ENCODE measurements at places on chromosomes 5 and 9.
A peak's percentile ranks its signal among the peaks of the same experiment; 100 is the strongest.

DNA sequence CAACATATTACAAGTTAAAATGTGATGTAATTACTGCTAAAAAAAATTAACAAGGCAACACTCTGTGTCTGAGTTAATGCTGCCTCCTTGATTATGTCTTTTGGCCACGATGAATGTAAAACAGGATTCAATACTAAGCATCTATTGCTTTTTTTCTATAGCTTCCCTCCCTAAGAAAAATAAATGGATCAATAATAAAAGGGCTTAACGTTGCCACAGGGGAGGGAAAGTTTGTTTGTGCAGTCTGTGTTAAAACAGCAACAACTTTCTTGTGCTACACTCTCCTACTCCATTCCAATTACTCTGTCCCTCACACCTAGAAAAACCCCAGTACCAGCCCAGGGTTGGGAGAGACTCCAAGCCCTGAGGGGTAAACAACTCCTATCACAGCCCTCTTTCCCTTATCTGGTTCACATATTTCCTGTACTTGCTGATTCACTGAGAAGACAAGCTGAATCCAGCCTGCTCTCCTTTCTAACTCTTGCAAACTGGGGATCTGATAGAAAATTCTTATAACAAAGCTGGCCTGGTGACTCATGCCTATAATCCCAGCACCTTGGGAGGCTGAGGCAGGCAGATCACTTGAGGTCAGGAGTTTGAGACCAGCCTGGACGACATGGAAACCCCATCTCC is 44.8 kb downstream of the PTPN3 start:
- DNase-seq: peak; percentile 40

DNA sequence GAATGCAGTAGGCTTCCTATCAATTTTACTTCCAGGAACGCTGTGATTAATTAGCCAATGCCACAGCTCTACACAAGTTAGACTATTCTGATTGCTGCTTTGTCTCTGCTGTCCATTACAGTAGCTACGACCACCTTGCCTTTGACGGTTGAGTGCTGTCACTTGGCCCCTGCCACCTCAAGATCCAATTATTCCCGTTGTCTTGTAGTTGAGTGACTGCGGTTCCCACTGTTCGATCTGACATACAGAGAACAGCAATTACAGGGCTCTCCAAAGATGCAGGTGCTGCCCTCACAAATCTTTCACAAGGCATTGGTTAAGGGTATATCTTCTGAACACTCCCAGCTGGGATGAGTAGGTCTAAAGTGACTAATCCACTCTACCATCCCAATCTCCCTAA is 393.4 kb upstream of the KIF2A start:
- DNase-seq: no peak

- DNase-seq: no peak
Measured at GRCh38 chr5:159149085-159149484, 49.4 kb upstream of the EBF1 start.

GRCh38 chr5:34639852-34640626 is 16.1 kb upstream of the RAI14 start:
- DNase-seq: no peak

DNA sequence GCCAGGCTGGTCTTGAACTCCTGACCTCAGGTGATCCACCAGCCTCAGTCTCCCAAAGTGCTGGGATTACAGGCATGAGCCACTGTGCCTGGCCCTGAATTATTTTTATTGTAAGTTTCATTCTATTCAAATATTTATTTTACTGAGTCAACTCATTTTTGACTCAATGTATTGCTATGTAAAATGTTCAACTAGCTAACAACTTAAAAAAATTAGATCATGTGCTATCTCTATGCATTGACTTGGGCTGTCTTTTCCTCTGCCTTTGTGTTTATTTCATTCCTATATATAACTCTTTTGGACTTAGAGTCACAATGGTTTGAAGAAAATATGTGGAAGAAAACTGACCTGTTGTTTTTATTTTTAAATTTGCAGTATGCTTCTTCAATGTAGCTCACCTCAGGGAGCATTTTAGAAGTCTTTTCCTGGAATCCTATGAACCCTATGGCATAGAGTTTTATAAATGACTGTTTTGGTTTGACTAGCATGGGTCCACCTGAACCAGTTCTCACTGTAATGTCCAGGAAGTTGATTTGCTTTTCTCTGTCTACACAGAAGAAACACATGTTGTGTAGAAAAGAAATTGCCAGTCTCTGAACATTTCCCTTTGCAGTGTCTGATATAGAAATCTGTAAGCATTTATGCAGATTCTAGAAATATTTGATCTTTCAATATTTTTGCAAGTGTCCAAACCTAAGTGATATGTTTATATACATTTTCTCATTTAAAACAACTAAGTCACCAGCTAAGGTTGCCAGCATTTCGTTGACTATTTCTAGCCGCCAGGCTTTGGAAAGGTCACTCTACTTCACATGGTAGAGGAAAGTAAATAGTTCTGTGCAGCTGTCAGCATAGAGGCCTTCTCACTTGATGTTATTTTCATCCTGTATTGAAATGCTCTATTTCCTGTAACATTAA is 138.8 kb downstream of the PCSK1 start:
- no peak for DNase-seq

DNA sequence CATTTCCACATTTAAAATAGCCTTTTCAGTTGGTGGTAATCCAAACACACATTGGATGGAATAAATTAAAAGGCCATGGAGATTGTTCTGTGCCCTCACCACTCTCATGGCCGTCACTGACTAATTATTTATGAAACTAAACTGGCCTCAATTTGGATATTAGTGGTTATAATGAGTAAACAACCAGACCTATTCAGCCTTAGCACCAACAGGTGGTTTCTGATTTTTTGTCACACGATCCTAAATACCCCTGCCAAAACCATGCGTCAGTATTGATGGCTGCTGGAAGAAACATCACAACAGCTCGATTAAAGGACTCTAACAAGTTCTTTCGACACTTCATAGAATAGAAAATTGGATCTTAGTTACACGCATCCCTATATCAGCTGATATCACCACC is 276.0 kb upstream of the DAP start:
- no peak for DNase-seq

DNA sequence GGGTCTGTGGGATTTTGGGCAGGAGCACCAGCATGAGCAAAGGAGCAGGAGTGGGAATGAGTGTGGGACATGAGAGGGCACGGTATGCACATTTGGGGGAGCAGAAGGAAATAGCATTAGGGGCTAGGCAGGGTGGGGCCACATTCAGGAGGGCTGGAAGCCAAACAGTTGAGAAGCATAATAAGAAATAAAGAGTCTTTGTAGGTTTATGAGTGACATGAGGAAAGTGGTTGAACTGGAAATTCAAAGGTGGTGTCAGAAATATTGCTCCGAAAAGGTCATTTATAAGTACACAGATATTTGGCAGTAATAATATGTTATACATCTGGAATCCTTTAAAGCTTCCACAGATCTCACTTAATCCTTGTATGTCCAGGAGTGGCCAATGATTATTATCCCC is 26.4 kb downstream of the ARHGEF28 start:
- no peak for DNase-seq

DNA sequence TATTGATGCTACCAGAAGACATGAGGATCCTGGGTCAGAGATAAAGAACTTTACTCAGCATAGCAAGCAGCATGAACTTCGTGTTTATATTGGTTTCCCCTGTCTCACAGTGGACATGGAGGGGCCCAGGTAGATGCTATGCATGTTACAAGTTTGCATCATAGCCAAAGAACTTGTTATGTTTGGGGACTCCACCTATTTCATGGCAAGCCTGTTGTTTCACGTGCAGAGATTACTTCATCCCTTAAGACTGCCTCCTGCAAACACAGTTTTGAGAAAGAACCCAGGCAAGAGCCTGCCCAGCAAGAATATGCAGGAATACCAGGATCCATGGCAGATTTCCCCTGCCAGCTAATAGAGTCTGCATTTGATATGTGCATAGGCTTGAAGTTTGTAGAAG is 68.4 kb downstream of the RCL1 start:
- DNase-seq: no peak

GRCh38 chr9:5122116-5122515 is 63.3 kb downstream of the INSL6 start:
- no peak for DNase-seq

GRCh38 chr5:36152324-36153297 is 700 bp downstream of the SKP2 start:
- peak; percentile 18 for DNase-seq

DNA sequence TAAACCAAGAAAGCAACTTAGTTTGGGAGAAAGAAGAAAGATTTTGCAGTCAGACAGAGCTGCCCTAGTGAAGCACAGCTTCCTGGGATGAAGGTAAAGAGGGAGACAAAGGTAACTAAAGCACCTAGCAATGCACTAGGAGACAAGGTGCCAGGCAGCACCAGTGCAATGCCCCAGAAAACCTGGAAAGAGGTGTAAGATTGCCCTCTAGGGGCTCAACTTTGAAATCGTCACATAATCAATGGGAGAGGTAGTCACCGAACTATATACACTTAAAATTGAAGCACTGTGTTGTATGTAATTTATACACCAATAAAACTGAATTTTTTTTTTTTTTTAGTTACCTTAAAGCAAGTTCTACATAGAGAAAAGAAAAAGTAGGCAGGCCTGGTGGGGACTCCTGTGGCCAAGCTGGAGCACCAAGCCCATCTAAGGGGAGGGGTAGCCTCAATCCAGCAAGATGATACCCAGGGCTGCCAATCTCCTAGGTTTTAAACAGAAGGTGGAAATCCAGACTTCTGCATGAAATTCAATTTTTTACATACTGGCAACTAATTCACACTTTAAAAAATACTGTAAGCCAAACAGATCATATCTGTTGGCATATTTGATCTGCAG is 48.2 kb downstream of the CDK5RAP2 start:
- peak; percentile 35 for DNase-seq

DNA sequence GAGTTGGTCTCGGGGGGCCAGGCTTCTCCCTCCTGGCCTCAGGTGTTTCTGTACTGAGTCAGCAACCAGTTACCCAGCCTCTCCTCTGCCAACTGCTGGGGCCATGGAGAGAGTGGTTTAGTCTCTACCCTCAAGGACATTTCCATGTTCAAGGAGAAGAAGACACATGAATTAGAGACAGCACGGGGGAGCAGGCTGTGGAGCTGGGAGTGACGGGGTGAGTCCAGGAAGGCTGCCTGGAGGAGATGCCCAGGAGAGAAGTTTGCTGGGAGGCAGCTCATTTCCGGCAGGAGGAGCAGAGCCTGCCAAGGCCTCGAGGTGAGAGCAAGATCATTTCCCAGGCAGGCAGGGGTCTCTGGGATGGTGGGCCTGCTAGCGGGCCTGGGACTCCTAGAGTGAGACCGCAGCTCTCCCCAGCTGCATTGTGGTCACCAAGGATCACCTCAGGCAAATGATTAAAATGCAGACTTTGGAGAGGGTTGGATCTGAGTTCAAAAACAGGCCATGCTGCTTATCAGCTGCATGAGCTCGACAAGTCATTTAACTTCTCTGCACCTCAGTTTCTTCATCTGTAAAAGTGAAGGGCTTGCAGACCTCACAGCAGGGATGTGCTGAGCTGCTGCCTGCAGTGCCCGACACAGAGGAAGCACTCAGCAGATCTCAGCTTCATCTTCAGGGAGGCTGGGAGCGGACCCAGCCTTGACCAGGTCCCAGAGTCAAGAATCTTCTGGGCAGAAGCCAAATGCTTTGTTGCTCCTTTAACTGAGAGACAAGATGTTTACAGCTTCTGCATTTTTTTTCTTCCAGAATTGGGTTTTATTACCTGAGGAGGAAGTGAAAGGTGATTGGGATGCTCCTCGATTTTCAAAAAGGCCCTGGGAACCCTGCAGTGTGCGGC is 35.2 kb downstream of the NEK6 start:
- DNase-seq: no peak

DNA sequence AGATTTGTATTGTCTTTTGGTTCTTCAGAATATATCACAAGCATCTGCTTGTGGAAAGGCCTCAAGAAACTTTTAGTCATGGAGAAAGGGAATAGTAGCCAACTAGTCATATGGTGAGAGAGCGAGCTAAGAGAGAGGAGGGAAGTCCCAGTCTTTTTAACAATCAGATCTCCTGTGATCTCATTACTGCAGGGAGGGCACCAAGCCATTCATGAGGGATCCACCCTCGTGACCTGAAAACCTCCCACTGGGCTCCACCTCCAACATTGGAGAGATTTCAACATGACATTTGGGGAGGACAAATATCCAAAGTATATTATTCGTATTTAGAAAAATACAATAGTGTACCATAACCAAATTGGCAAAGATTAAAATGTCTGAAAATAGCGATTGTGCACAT is 99.0 kb downstream of the GABRA1 start:
- DNase-seq: no peak

DNA sequence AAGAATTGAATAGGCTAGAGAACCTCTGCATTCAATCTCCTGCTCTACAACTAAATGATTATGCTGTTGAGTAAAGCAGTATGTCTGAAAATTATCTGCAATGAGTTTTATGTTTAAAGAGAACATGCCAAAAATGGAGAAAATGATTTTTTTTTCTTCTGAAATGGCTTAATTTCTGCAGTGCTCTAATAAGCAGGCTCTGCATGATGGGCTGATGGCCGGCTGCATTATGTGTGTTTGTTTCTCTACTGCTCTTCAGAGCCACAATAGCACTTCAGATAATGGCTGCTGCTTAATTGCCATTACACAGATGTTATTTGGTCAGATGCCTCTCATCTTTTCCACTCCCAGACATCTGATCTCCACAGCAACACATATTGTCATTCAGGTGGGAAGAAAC is 286.4 kb upstream of the DMAC1 start:
- DNase-seq: no peak

GRCh38 chr5:139660105-139660922 is 12.2 kb downstream of the CXXC5 start:
- DNase-seq: no peak

GRCh38 chr9:134391319-134392231 is 65.3 kb downstream of the RXRA start:
- no peak for DNase-seq

GRCh38 chr5:43065387-43065947 is 25.3 kb upstream of the ANXA2R start:
- DNase-seq: no peak

- peak; percentile 91 for DNase-seq
Measured at GRCh38 chr5:172716796-172717313, 54.1 kb downstream of the DUSP1 start.

- DNase-seq: no peak
Measured at GRCh38 chr5:93438124-93438523, 142.9 kb downstream of the NR2F1-AS1 start.

GRCh38 chr9:75851917-75852316 is 38.6 kb upstream of the PCSK5 start:
- DNase-seq: no peak

GRCh38 chr9:114770991-114771390 is 34.8 kb downstream of the TNFSF15 start:
- no peak for DNase-seq
